ENCODE measurements at places on chromosomes 6 and 20.

GRCh38 chr20:49426873-49427272, 55.6 kb downstream of the KCNB1 start:
- no peak for DNase-seq

GRCh38 chr6:65701325-65701724, 5.7 kb downstream of the EYS start:
- DNase-seq: no peak

DNA sequence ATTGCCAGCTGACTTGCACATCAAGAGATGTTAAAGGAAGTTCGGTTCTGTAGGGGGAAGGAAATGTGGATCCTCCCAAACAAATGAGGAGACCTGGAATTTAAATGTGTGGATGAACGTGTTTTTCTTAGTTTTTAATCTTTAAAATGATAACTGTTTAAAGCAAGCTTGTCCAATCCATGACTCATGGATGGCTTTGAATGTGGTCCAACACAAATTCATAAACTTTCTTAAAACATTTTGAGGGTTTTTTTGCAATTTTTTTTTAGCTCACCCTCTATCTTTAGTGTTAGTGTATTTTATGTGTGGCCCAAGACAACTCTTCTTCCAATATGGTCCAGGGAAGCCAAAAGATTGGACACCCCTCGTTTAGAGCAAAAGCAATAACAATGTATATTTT, 12.6 kb downstream of the TUBB2B start:
- DNase-seq: no peak

DNA sequence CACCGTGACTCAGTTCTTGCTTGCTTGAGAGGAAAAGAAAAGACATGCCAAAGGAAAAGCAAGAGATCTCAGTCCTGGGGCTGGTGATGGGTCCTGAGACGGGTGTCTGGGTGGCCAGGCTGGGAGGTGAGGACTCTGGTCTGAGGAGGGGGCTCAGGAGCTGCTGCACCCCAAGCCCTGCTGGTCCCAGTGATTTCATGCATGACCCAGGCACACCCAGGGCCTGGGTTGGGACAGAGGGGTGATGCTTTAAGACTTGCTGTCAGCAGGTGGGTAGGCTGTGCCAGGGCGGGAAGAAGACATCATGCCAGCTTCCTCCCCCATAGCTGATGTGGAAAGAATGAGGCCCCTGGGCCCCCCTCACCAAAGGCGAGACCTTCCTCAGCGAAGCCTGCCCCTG, 65.1 kb upstream of the PMEPA1 start:
- no peak for DNase-seq

DNA sequence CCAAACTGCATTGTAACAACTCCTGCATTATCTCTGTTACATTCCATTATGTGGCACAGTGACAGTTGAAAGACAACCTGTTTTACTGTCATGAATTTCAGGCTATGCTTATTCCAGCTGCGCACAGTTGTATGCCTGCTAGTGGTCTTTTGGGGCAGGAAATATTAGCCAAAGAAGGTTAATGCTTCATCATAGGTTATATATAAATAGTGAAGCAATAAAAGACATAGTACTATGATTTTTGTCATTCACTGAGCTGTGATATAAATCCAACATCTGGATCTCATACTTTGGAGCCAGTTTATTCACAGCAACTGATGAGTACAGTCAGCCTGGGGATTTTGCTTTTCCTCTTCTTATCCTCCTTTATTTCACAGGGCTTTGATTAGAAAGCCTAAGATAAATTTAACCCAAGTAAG, 55.6 kb downstream of the FILIP1 start:
- DNase-seq: no peak

DNA sequence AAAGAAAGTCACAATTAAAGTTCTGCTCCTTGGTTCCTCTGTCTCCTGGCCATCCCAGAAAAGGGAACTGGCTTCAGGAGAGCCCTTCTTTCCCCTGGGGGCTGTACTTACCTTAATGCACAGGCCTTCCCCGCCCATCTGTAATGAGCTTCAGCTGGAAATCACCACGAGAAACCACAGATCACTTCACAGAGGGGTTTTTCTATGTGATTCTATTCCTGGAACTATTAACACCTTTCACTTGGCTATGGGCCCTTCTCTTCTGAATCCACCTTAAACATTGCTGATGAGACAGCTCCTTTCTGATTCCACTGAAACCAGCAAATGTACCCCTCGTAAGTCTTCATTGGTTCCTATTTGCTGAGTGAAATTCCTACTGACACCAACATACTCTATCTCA, 80.7 kb downstream of the FOXF2 start:
- DNase-seq: no peak

- no peak for DNase-seq
Measured at GRCh38 chr6:13304101-13304500, 24.2 kb downstream of the TBC1D7 start.

DNA sequence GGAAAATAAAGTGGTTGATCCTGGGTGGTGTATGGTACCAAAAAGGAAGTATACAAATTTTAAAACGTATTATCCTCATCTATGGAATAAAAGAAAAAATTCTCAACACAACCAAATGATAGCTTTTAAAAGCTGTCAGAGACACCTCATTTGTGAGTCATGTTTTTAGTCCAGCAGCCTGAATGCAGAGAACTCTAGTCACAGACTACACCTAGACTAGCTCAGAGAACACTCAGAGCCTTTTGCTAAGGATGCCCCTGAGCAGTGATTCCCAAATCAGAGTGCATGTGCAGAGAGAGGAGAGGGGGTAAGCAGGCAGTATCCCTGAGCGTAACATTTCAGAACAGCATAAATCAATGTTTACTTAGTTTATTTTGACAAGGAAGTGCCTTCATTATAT, 809.3 kb downstream of the HACE1 start:
- no peak for DNase-seq

GRCh38 chr6:136846046-136846445, 23.7 kb downstream of the PEX7 start:
- no peak for DNase-seq

- DNase-seq: peak; percentile 17
Measured at GRCh38 chr6:42984924-42985475, 630 bp downstream of the PPP2R5D start.

GRCh38 chr20:59020938-59021551, 1.8 kb downstream of the TUBB1 start:
- peak; percentile 62 for DNase-seq

DNA sequence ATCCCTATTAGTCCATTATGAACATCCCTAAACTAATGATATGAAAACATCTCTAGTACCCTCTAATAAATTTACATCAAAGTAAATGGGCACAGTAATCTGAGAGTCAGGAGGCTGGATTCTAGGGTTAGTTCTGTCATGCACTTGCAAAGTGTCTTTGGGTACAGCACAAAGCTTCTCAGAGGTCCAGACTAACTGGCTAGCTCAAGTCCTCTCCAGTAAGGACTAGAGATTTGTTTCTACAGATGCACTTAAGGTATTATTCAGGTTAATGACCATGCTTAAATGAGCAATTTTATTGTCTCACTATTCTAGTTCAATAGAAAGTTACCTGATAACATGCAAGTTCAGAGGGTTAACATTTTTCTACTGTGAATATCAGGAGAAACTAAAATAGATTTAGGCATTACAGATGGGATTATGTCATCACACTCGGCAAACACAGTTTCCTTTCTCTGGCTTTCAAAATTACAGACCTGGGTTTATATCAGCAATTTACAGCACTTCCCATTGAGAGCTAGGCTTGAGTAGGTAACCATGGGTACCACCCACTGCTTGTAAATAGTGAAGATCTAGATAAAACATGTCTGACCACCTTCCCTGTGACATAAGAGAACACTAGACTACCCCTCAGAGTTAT, 402.9 kb upstream of the RUNX2 start:
- DNase-seq: no peak

DNA sequence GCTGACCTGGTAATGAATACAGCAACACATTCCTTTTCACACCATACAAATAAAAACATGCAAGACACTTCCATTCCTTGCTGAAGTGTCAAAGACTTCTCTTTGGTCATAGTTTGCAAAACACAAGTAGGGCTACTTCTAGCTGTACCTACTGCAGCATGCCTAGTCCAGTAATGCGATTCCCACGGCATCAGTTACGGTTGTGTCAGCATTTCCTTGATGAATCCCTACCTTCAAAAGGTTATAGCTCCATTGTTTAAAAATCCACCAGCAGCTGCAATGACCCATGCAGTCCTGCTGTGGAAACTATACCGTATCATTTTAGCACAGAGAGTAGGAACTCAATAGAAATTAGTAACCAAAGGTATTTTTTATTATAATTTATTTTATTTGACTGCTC, 1371.5 kb downstream of the EPHA7 start:
- peak; percentile 13 for DNase-seq

GRCh38 chr6:18177286-18177965, 22.2 kb downstream of the KDM1B start:
- DNase-seq: no peak

DNA sequence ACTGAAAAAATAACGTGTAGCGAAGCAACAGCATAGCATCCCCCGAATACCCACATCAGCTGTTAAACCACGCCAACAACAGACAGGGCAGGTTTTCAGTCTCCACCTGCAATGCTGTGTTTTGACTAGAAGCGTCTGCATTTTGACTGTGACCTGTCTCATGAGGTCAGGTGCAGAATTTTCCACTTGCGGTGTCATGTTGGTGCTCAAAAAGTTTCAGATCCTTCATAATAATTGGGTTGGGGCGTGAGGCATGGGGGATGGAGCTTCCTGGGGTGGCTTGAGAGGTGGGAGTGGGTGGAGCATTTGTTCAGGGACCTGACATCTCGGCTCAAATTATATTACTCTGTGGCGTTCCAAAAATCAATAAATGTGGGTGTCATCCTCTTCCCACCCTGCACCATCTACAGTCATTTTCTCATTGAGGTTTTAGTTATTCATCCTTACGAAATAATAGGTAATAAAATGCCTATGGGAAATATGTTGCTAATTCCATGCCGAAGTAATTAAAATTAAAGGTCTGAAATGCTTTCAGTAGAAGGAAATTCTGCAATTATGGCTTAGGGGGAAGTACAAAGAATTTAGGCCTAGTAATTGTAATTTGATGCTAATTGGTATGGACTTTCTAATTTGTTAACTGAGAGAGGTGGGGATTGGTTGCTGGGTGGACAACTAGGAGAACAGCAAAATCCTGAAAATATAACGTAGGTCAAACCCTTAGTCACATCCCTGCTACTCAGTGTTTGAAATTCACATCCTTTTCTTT, 81.0 kb downstream of the TIAM2 start:
- no peak for DNase-seq

DNA sequence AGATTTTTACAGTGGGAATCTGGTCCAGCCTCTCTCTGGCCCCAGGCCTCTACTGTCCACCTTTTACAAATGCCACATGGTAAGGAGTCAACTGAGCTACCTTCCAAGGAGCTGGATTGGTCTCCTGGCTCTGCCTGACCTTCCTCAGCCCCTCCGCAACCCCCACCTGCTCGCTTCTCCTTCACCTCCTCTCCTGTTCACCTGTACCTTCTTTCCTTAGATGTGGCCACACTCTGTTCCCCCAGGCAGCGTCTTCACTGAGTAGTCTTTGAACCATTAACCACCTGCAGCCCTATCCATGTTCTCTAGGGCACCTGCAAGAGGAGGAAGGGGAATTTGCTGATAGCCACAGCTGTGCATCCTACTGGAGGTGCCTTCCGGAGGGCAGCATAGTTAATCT, 55.3 kb upstream of the DDR1 start:
- DNase-seq: no peak

- DNase-seq: no peak
Measured at GRCh38 chr6:24854077-24854666, 55.5 kb upstream of the ARMH2 start.

DNA sequence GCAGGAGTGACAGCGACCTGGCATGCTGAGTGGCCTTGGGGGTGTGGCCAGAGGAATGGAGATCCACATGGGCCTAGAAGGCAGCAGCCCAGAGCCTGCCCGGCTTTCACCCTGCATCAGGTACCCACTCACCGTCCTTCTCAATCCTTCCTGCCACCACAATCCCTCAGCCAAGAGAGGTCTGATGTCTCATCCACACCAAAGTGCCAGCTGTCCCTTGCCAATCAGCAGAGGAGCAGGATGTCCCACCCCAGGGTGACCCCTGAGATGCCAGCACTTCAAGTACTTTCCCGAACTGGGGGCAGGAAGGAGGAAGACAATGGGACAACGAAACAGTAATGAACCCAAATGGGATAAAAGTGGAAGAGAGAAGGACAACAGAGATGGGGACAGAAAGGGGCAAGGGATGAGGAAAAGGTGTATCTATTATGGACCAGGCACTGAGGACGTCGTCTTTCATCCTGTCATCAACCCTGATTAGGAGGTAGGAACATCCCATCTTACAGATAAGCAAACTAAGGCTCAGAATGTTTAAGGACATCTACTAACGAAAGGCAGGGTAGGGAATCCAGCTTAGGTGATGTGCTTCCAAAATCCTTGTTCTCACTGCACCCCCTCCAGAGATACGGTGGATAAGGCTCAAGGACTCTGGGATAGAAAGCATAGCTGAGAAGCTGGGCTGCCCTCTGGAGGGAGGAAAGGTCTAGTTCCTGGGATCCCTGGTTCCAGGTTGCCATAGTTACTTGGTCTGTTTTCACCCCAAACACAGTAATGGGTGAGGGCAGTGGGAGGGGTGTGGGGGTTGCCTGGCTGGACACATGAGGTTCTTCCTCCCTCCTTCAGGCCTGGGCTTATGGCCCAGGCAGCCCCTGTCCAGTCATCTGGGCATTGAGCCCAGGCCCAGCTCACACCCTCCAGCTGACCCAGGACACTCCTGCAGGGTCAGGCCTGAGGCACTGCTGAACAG, 4.5 kb upstream of the TNXB start:
- DNase-seq: no peak

DNA sequence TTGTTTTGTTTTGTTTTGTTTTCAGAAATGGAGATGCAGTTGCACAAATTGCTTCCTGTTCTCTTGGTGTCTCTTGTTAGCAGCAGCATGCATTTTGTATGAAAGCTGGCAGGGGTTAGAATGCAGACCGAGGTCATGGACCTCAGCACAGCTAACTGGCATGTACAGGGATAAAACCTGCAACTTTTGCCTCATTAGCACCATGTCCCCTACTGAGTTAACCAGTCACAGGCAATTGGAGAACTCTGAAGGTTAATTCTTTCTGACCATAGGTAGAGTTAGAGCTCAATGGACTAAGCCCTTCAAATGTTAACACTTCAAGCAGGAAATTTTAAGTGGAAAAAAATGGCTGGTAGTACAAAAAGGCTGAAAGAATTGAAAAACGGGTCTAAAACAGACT, 377.1 kb downstream of the ADGRB3 start:
- DNase-seq: no peak

DNA sequence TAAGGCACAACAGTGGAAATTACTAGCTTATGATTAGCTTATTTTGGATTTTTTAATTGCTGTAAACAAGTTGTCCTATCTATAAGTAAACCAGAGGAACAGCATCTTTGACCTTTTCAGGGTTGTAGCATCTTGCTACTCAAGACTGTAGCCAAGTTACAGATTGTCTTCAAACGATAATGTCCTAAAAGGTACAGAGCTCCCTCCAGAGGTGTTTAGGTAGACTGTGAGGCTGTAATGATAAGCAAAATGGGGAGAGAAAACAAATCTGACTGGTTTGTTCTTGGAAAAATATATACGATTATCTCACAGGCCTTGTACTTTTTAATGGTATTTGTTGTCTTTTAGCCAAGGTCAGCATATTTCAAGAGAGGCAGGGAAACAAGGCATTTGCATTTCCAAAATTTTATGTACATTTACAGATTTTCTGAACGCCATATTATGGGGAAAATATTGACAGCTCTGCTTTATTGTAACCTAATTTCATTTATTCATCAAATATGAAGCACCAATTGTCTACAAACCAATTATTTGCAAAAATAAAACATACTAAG, 273.4 kb downstream of the MEI4 start:
- DNase-seq: peak; percentile 5
